ENCODE measurements at places on chromosomes 12 and 14.

- DNase-seq, result no peak
Measured at GRCh38 chr12:76680940-76681339, 83.0 kb upstream of the ZDHHC17 start.

- no peak for DNase-seq
Measured at GRCh38 chr12:25764409-25764808, 194.1 kb upstream of the RASSF8 start.

DNA sequence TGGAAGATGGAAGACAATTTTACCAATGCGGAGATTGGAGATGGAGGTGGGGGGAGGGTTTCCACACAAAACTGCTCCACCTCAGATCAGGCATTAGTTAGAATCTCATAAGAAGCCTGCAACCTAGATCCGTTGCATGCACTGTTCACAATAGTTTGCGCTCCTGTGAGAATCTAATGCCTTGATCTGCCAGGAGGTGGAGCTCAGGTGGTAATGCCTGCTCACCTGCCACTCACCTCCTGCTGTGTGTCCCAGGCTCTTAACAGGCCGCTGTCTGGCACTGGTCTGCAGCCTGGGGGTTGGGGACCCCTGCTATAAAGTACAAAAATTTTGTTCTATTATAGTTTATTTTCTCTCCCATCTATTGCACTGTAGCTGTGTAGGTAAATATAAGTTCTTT, 84.9 kb upstream of the FOXG1 start:
- DNase-seq, result no peak

DNA sequence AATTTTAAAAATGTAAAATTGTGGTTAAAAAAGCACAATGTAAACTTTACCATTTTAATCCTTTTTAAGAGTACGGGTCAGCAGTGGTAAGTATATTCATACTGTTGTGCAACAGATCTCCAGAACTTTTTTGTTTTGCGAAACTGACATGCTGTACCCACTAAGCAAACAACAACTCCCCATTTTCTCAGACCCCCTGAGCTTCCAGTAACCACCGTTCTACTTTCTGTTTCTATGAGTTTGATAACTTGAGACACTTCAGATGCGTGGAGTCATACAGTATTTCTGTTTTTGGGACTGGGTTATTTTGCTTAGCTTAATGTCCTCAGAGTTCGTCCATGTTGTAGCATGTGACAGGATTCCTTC, 38.0 kb downstream of the CHST11 start:
- DNase-seq, result no peak

DNA sequence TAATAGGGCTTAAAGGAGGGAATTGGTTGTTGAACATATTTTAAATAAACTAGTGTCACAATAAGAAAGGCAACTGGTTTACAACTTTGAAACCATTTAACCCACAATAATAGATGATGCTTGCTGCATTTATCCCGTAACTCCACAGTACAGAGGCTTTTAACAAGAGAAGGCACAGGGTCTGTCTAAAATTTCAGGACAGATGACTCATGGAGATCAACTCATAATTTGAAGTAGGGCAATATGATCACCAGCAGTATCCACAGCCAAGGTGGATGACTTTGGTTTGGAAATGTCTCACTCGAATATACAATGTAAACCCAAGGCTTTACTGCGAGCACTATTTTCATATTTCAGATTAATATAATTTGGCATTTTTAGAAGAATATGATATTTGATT, 340.2 kb downstream of the LRIG3 start:
- no peak for DNase-seq

- DNase-seq, result no peak
Measured at GRCh38 chr14:24993631-24994030, 56.3 kb downstream of the STXBP6 start.

DNA sequence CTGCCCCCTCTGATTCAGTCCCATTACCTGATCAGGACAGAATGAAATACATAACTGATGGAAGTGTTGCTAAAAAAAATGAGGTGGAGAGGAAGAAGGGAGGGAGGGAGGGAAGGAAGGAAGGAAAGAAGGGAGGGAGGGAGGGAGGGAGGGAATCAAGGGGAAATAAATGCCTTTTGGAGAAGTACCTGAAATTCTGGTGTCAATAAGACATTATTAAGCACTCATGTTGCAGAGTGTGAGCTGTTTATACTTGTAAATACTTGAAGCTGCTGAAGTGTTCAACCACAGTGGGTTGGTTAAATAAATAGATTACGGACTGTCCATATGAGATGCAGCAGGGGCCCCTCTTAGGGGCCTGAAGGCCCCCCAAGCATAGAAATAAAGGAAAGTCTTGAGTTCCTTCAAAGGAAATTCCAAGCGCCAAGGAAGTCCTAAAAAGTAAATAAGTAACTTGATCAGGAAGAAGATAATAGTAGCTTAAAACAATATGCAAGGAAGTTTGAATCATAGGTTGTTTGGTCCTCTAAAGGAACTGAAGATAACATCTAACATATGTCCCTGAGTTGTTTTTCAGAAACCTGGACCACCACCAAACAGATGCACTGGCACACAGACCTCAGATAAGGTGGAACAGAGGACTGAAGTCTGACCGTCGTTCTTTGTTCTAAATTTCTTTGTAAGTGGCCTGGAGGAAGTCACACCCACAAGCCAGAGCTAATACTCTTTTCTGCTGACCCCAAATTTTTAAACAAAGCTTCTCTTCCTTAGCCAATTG, 110.8 kb downstream of the SEC23A start:
- no peak for DNase-seq

- DNase-seq, result no peak
Measured at GRCh38 chr14:71358209-71358931, 451.1 kb downstream of the PCNX1 start.

GRCh38 chr12:67721248-67721647, 72.7 kb downstream of the DYRK2 start:
- no peak for DNase-seq

GRCh38 chr12:126534495-126534894, 1469.3 kb downstream of the AACS start:
- DNase-seq, result no peak
